ENCODE measurements at places on chromosomes 6 and 20.

DNA sequence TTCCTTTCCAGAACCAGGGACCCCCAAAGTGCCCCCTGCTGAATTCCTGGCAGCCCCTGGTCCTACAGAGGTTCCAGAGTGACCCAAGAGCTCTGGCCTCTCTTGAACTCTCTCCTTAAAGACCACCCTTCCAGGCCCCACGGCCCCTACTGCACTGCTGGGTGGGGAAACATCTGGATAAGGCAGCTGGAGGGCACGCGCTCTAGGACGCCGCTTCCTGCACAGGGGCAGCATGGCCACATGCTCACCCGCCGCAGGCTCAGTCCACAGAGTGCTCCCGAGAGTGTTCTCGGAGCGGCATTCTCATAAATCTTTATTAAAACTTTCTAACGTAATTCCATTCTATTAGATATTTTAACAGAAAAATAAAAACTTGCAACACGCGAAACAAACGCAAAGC, 37.0 kb downstream of the RRBP1 start:
- no peak for DNase-seq

DNA sequence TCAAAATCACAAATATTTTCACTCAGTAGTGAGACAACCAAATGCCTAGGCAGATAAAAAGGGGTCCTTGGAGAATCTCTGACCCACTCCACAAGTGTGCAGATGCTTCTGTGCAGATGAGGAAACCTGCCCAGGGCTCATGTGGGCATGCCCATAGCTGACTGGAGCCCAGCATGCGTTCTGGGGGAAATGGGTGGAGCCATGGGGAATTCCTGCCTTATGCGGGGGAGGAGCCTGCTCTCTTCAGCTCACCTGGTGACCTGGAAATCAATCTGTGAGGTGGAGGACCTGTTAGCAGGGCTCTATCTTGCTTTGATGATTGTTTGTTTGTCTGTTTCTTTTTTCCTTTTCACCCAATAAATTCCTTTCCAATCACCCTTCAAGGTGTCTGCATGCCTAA, 23.4 kb upstream of the PLN start:
- no peak for DNase-seq

- DNase-seq: no peak
Measured at GRCh38 chr6:74137911-74138310, 441.9 kb downstream of the CD109 start.

GRCh38 chr20:57517904-57518303, 7.0 kb downstream of the CTCFL start:
- no peak for DNase-seq

DNA sequence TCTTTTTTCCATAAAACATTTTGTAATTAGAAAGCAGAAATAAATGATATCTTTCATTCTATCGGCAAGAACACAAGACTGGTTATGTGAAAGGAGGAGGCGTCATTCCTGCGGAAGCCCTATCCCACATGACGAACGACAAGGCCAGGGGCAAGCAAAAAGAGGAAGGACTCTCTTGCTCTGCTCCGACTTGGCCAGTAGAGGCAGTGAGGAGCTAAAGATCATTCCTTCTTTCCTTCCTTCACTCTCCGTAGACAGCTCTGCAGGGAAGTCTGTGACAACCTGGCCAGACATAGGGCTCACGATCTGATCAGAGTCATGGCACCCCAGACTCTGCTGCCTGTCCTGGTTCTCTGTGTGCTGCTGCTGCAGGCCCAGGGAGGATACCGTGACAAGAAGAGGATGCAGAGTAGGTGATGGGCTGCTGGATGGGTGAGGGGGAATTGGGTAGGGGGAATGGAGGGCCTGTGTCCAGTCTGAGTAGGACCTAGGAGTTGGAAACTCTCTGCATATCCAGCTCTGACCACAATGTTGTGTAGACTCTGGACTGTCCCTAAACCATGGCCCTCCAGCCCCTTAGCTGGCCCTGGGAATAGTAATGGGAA, at the start of gene WFDC10A:
Gene WFDC10A, plus strand, starts transcription at position 244 of the 605 bp plus-strand sequence. Its CDS starts 75 bp downstream, at position 319.
- peak; percentile 77 for DNase-seq

- no peak for DNase-seq
Measured at GRCh38 chr20:41395667-41396664, 29.3 kb upstream of the EMILIN3 start.

- no peak for DNase-seq
Measured at GRCh38 chr6:106916891-106917290, 57.6 kb downstream of the CD24 start.

DNA sequence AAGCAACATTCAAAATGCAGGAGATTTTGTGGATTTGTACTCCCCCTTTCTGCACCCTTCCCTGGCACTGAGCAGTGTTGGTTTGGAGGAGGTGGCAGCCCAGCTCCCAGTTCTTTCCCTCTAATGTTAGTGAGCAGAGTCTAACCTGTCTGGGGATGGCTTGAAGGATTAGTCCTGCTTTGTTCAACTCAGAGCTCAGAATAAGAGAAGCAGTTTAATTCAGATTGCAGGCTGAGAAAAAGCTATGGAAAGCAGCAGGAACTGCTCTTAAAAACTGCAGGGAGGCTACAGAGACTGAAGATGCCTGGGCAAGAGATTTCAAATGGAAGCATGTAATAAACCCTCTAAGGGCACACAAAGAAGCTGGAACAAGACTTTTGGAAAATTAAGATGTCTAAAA, 223.4 kb upstream of the GGTLC1 start:
- no peak for DNase-seq

GRCh38 chr6:157650801-157651200, 172.2 kb upstream of the SNX9 start:
- no peak for DNase-seq

DNA sequence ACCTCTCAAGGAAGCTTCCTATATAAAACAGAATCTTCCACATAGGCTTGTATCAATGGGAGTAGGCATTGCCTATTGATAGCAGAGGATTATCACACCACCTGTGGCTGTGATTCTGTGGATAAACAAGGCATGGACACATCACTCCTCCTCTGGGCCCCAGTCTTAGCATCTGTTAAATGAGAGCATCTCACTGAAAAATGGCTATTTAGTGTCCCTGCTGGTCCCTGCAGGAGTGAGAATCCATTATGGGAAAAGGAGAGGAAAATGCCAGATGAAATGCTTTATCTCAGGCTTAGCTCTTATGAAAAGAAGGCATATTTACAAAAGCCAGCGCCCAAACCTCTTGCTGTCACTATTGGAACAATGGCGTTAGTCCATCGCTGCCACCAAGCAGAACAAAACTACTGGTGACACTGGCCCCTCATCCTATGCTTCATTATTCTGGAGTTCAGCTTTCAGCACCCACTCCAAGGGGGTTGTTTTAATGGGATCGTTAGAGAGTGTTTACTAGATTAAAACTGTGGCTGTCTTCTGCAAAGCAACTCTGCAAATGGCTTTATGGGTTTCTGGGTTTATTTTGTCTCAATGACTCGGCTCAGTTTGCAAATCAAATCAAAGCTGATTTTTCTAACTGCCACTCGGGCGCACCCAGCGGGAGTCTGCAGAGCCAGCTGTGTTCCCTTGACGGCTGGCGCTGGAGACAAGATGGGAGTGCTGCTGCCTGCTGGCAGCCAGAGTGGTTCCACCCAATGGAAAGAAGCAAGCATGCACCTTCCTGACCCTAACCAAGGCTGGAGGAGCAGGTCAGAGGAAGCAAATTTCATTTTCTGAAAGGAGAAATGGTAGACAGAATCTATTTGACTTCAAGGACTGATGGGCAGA, 658.8 kb upstream of the CHD6 start:
- no peak for DNase-seq

- no peak for DNase-seq
Measured at GRCh38 chr20:44835116-44835515, 24.8 kb upstream of the RIMS4 start.

DNA sequence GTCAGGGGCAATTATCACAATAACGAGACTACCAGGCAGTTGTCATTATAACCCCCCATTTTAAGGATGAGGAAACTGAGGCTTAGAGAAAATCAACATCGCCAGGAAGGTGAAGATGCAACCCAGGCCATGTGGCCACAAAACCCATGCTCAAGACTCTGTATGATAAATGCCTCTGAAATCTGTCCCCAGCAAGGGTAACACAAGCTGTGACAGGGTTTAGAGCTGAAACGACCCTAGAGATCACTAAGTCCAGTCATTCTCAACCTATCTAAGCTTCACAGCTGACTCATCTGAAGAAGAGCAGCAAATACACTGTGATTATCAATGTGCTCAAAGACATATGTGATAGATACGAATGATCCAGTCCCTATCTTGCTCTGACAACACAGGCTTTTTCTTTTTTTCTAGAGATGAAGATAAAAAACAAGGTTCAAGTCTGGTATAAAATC, 47.0 kb downstream of the ARHGAP18 start:
- no peak for DNase-seq

DNA sequence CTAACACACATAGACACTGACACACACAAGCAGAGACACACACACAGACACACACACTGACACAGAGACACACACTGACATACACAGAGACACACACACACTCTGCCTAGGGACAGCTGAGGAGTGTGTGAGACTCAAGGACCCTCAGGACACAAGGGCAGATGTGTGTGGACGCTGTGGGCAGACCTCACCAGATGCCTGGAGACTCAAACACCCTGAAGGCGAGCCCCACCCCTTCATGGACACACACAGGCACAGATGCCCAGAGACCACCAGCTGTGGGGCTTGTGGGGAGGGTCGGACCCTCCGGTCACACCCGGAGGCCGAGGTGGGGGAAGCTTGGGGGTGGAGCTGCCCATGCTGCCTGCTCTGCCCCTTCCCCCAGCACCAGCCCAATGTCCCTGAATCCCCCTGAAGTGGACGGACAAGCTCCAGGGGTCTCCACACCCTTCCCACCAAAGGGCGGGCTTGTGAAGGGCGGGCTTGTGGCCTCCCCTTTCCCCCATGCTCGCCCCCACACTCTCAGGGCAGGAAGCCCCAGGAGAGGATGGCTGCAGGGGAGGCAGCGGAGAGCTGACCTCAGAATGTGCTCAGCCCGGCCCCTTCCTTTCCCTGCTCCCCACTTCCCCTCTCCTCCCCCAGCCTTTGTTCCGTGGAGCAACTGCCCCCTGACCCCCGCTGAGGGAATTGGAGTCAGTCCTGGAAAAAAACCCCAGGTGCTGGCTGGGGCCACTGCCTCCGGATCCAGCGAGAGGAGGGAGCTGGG, 13.9 kb upstream of the ABHD16B start:
- DNase-seq: no peak

DNA sequence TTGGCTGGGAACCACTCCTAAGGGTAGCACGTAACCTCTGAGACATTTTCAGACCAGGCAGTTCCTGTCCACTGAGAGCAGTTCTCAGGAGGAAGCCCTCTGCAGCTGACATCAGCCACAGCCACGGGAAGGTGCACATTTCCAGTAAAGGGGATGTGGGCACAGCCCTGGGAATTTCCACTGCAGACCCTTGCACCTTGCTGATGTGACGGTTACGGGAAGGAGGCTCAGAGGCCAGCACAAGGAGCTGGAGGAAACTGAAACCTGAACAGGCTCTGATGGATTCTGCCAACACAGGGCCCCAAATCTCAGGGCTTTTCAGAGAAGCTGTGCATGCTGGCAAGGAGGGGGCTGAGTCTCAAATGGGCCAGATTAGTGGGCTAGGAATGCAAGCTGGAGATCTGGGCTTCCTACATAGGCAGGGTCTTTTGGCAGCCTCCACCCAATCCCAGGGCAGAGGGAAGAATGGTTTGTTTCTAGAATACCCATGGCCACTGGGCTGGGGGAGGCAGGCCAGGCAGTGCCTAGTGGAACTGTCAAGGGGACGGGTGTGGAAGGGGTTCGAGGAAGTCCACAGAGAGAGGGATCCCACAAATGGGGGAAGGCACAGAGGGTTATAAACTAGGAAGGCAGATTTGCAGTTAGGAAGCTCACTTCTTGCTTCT, 14.2 kb downstream of the EBF4 start:
- no peak for DNase-seq

- DNase-seq: peak; percentile 9
Measured at GRCh38 chr6:100664274-100665040, 199.7 kb upstream of the SIM1 start.

DNA sequence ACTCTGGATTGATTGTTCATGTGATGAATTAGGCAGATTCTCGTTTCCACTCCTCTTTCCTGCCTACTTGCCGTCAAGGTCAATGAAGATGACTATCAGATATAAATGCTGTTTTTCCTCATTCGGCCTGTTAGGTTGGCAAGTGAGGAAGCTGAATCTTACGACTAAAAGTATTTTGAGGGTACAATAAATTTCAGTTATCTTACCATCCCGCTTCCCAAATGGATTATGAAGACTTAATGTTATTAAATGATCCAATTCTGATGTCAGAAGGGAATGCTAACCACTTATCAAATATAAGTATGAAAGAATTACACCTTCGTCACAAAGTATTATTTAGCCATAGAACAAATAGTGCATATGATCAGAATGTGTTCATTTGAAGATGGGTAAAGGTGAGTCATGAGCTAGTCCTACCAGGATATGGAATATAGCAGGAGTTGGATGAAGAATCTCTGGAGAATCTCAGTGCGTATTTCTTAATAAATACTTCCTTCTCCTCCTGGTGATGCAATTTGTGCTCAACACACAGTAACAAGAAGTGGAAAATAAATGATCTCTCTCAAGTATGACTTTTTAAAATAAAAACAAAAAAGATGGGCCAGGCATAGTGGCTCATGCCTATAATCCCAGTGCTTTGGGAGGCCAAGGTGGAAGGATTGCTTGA, 4.6 kb downstream of the GPLD1 start:
- no peak for DNase-seq

GRCh38 chr20:47544852-47545251, 43.2 kb downstream of the NCOA3 start:
- no peak for DNase-seq

GRCh38 chr20:4227085-4227821, 211.9 kb upstream of the RNF24 start:
- DNase-seq: peak; percentile 46

- no peak for DNase-seq
Measured at GRCh38 chr6:34338811-34339210, 53.7 kb downstream of the NUDT3 start.

- no peak for DNase-seq
Measured at GRCh38 chr6:82179415-82179814, 68.1 kb downstream of the IBTK start.

- DNase-seq: no peak
Measured at GRCh38 chr20:41408986-41409385, 42.4 kb upstream of the EMILIN3 start.

DNA sequence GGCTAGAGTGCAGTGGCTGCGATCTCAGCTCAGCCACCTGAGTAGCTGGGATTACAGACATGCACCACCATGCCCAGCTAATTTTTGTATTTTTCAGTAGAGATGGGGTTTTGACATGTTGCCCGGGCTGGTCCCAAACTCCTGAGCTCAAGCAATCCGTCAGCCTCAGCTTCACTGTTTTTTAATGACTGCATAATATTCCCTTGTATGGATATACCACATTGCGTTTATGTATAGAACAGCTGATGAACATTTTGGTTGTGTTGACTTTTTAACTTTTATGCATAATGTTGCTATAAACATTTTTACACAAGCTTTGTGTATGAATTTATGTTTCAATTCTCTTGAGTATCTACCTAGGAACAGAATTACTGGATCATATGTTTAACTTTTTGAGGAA, 4.3 kb upstream of the RFX6 start:
- DNase-seq: no peak

GRCh38 chr6:41345901-41346300, 10.5 kb downstream of the NCR2 start:
- no peak for DNase-seq

- no peak for DNase-seq
Measured at GRCh38 chr6:25085756-25086155, 150.0 kb upstream of the RIPOR2 start.

GRCh38 chr6:4134841-4135664, at the start of gene ECI2:
Gene ECI2 (minus strand): TSS chr6:4135575. CDS start chr6:4135560, 15 bp downstream.
- peak; percentile 58 for DNase-seq

All from HEK293T (cell line).